ENCODE measurements at places on chromosomes 12 and 14.

DNA sequence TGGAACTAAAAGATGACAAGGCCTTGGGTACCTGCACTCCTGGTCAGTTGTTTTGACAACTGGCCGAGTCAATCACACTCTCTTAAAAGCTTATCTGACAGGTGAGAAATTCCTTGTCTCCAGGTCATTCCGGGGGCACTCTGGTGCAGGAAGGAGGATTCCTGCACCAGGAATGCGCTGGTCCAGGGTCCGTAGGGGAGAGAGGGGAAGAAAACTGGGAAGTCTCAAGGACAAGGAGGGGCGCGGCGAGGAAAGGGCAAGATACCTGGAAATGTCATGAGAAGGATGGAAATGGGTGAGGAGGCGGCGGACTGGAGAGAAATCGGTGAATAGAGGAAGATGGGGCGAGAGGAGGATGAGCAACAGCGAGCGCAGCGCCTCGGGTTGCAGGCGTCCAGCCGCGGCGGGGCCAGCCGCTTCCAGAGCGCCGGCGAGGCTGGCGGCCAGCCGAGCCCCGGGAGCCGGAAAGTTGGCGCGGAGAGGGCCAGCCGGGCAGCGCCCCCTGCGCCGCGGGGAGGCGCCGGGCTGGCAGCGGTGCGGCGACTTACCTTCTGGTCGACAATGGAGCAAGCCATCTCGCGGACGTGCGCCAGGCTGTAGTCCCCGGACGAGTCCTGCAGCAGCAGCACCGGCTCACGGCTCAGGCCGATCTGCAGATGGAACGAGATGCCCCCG is 809 bp downstream of the PRKD1 start:
- DNase-seq: no peak

DNA sequence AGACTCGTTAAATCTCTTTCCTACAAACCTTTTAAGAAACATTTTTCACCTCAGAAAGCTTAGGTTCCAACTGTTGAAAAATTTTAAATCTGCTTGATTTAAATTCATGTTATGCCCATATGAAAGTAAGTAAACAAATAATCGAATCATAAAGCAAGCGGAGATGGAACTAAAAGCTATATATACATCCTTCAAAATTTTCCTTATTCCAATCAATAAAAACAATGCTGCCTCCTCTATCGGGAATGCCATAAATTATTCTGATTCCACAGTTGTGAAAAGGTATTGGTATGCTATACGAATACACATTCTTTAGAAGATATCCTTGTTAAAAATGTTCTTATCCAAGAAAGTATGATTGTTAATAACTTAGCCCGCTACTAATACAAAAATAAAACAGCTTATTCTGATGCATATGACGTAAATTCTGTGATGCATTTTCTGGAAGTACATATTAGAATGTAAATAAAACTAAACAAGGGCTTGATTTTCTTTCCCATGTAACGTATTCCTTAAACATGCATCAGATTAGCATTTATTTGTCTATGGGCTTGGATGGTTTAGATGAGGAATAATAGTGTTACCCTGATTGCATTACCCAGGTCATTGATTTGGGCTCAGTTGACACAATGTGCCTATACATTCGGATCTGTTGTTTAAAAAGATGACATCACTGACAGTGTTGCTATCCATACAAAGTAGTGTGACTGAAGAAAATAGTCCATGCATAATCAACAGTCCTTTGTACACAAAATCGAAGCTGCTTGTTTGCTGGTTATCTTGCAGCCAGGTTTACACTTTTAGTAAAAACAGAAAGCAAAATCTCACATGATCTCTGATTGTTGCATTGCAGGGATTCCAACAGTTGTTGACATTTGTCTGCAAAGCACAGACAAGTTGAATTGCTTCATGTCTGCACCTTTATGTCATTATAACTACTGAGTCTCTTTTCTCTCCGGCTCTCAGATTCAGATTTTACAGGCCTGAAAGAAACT is 656 bp upstream of the DTD2 start:
- no peak for DNase-seq

DNA sequence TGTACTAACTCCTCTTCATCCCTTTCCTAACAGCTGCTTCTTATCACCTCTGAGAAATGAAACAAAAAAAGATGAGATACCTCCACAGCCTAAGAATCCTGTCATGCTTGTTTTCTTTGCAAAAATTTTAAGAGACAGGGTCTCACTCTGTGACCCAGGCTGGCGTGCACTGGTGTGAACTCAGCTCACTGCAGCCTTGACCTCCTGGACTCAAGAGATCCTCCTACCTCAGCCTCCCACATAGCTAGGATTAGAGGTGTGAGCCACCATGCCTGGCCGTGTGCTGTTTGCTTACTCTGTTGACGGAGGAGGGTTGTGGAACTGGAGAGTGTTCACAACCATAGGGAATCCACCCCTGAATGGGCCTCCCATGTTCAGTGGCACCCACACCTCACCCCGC is 16.2 kb downstream of the CSRNP2 start:
- DNase-seq: no peak

GRCh38 chr12:2501464-2502191 is 293.1 kb upstream of the FKBP4 start:
- no peak for DNase-seq

GRCh38 chr12:2467447-2468195 is 327.1 kb upstream of the FKBP4 start:
- no peak for DNase-seq

DNA sequence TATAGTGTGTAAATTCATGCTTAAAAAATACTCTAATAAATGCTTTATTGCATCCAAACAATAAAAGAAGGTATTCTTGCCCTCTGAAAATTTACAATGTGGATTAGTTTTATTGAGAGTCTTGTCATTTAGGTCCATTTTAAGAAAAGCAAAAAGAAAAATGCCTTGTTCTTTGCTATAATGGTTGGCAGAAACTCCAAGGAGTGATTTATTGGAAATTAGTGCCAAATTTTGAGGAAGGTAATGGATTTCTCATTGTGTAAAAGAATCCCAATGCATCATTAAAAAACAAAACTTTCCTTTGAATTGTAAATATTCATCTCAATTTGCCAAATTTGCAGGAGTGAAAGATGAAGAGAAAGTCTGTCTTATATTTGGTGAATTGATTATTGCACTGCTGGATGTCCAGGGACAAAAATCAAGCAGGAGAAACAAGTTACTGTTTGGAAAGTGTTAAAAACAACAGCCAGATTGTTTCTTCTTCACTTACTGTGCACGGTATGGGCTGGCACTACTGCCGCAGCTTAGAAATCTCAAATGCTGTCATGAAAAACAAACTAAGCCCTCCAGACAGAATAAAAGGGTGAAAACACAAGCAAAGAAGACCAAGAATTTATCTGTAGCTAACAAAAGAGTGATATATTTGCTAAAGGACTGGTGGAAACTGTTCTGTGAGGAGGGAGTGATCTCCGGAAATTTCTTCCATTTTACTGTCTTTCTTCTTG is 511.7 kb downstream of the TMTC2 start:
- no peak for DNase-seq

GRCh38 chr12:56927281-56927680 is 6.9 kb downstream of the SDR9C7 start:
- no peak for DNase-seq

GRCh38 chr14:21017528-21018245 is 7.2 kb downstream of the NDRG2 start:
- DNase-seq: no peak

All from stimulated activated CD4-positive, alpha-beta T cell treated with anti-CD3 and anti-CD28 coated beads, Interleukin-4, amount 100 ng/mL, for 4 hours (primary cell).